ENCODE measurements at places on chromosomes 5 and 9.

DNA sequence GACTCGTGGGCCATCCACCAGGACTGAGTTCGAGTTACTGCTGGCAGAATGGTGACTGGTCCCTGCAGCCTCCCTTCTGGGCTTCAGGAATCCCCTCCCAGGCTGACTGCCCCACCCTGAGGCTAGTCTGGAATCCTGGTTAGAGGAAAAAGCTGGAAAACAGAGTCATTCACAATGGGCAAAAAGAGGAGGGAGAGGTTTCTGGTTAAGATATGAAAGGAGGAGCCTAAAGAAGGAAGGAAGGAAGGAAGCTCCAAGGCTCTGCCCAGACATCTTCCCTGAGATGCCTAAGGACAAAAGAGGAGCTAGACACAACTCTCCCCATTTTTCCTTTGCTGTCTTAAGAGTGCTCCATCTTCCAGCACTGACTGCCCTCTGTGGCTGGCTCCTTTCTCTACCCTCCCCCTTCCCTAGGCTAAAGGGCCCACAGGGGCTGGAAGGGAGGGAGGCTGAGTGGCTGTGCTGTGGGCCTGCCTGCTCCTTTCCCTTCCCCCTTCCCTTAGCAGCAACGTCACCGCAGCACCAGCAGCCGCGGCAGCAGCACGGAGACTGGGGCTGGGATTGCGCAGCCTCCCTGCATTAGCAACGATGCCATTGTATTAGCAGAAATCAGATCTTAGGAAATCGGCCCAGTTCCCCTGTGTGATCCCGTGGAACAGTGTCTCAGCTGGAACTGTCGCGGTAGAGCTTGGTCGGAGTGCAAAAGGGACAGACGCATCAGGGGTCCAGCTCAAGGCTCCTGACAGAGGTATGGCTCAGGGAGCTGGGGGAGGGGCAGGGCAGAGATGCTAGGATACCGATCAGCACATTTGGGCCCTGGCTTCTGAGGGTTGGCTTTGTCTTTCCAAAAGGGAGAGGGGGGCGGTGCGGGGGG, 48.7 kb downstream of the RUSC2 start:
- DNase-seq: no peak

DNA sequence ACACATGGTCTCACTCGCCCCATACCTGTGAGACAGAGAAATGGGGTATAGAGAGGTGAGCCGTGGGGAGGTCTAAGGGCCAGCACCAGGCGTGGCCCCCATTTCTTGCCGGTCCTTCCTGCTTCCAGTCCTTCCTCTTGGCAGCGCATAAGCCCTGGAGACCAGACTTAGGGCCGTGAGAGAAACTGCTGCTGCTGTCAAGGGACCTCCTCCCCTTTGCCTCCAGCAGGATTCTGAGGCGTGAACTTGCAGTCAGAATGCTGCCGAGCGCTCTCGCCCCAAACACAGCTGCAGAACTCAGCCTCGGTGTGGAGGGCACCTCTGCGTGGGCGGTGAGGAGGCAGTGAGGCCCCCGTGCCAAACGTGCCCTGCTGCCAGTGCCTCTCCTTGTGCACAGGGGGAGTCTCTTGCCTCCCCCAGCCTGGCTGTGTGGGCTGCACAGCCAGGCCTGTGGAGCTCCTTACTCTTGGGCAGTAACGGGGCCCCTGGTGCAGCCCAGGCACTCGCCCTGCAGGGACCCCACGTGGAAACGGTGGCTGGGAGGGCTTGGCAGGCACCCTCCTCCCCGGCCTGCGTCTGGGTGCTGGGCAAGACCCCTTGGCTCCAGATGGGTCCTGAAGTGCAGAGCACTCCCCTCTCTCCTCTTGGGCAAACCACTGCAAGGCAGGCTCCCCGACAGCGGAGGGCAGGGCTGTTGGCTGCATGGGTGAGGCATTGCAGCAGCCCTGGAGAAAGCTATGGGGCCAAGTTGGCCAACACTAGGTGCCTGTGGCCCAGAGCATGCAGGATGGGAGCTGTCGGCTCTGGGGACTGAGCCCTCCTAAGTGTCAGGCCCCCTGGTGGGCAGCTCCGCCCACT, 85.4 kb downstream of the RXRA start:
- DNase-seq: no peak

DNA sequence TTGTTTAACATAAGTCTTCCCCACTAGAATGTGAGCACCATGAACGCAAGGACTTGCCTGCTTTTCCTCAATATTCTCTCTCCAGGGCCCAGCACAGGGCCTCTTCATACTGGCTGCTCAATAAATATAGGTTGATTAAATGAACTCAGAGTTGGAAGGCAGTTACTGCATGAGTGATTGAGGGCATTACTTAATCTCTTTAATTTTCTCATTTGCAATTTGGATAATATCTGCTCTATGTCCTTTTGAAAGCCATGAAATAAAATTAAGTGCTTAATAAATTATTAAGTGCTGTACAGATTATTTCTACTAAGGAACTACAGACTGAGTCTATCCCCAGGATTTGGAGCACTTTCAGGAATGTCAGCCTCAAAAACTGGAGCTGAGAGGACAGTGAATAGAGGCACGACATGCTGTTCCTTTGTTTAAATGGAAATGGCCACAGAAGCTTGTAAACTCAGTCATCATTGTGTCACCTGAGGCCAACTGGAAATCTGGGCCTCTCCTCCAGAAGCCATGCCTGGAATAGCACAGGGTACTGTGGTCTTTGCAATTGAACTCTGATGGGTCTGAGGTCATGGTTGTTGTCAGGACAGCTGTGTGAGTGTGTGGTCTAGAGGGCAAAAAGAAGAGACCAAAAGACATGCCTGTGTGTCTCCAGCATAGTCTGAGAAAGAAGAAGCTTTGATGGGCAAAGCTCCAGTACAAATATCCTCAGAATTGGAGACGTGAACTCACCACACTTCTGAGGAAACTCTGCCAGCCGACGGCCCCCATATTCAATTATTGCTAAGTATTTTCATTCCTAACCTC, 86.1 kb downstream of the SH3TC2 start:
- no peak for DNase-seq

DNA sequence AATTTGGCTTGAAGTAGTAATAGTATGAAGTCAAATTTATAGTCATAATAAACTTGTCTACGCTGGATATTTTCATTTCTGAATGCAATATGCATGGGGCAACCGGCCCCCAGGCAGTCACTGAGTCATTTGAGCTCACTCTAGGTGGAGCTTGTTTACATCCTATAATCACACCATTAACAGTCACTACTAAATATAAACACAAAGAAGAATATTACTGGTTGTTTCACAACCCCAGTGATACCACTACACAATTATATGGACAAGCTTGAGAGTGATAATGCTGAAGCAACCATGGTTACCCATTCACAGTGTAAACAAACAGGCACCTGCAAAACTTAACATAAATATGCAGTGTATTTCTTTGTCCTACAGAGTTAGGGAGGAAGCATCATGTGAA, 68.7 kb downstream of the MARCHF3 start:
- peak; percentile 35 for DNase-seq

GRCh38 chr5:174086751-174087150, 41.2 kb downstream of the NSG2 start:
- no peak for DNase-seq

DNA sequence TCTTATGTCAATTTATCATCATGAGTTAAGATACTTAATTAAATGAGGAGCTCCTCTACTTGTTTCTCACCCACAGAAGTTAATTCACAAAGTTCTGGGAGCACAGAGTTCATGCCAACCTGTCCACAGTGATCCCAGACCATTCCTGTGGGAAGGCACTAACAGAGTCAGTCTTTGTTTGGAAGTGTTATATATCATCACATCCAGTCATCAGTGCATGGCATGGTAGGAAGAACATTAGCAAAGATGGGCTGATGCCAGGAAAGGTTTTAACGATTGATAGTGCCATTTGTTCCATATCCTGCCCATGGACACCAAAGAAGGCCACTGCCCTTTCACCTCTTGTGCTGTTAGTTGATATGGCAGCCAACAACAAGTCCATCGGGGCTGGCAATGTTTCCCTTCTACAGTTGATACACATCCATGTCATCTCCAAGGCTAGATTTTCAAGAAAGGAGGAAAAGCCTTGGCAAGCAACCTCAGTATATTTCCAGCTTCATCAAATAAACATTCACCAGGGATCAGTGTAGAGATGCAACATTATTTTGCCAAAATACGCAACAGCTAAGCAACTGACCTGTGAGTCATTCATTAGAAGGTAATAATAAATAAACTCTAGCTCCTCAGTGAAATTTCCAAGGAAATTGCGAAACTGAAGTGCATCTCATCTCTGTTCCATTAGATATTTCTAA, 169.6 kb downstream of the RORB start:
- no peak for DNase-seq

DNA sequence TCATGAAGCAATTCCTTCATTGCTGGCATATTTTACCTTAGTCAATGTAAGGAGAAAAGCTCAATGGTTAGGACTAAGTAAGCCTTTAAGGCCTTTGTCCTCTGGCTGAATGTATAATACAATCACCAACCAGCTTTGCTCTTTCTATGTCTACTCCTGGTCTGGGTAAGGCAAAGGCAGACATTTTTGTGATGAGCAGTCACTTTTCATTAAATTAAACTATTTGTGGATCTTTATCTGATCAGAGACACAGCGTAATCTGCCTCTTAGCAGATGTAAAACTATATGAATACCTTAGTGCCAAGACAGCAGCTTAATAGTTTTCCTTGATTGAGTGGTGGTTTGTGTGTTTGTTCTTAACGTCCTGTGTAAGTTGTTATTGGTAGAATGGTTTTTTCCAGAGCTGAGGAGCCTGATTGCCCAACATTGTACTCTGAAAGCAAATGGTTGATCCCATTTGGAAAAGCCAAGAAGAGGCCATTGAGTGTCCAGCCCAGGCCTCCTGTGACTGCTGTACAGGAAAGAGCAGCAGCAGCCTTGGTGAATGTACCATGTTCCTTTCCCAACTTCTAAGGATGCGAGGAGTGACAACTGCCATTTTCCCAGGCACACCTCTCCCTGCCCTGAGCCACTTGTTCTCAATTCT, 16.5 kb upstream of the CXXC5 start:
- DNase-seq: no peak

- no peak for DNase-seq
These were observed 597.3 kb upstream of the SGCD start for GRCh38 chr5:155729684-155730059.

DNA sequence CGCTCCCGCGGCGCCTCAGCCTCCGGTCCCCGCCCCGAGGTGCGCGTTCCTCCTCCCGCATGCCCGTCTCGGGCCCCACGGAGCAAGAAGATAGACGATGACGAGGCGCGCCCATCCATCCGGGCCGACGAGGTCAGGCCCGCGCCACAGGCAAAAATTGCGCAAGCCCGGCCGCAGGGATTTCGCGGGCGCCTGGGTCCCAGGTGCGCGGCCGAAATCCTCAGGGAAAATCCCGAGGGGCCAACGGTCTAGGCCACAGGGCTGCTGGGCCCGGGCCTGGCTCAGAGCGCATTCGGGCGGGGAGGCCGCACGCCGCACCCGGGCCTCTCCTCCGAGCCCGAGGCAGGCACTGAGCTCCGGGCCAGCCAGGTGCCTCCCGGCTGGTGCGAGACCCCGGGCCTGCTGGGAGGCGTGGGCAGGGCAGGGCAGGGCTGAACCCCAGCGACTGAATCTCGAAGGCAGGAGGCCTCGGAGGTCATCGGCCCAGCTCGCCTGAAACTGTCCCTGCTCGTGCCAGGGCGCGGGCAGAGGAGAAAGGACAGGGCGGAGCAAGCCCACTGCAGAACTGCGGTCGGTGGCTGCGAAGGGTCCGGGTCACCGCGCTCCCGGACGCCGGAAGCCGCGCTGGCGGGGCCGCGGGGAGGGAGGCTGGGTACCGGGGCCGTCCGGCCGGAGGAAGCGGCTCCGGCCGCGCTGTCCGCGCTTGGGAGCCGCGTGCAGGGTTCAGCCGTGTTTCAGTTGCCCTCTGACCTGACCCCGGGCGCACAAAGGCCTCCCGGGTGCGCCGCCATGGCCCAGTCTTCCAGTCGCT, 66.8 kb downstream of the FOXD1 start:
- DNase-seq: no peak

DNA sequence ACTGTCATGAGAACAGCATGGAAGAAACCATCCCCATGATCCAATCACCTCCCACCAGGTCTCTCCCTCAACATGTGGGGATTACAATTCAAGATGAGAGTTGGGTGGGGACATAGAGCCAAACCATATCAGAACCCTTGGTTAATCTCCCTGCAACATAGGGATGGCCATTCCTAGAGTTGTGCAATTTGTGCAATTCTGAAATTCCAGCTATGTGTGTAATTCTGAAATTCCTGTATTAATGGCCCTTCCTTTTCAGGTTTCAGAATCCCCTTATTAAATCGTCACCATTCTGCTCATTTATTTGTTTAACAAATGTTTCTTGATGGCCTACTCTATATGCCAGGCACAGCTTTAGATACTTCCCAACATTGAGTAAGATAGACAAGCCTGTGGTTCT, 282.6 kb downstream of the SMARCA2 start:
- DNase-seq: no peak

GRCh38 chr9:127025042-127025441, 97.4 kb downstream of the ANGPTL2 start:
- DNase-seq: no peak

GRCh38 chr9:12702160-12702758, 9.1 kb downstream of the TYRP1 start:
- peak; percentile 61 for DNase-seq

- no peak for DNase-seq
These were observed 103.9 kb upstream of the IFNE start for GRCh38 chr9:21585756-21586752.

All from NCI-H526 treated with DMSO at 0.1 percent for 48 hours (cell line).